Mammary epithelial cell (primary cell): ENCODE measurements at places on chromosomes 6 and 20. TPM values are rescaled to one million over a fixed set of nuclear protein-coding genes. Genes with fewer than 3 reads are reported as not detected.

HRH3 gene
- not detected for total RNA-seq

PTCRA gene
- total RNA-seq = not detected

ARHGAP40 gene
- total RNA-seq = 1.2 and 1.7 TPM in 2 replicates

HNF4A gene
- not detected in 2 replicates for total RNA-seq

RIN2 gene
- 27.2 and 45.2 TPM in 2 replicates for total RNA-seq

SH3BGRL2 gene
- 16.3 TPM for total RNA-seq

LY6G5C gene
- 1.4 TPM in 1 of 2 replicates, not detected in the other for total RNA-seq

PROKR2 gene
- total RNA-seq = not detected

GHRH gene
- not detected for total RNA-seq

ATP6V1G2 gene
- total RNA-seq = 1.5 TPM

SIGLEC1 gene
- not detected in 2 replicates for total RNA-seq

RBPJL gene
- total RNA-seq = not detected
